Substantia nigra (tissue), 51 donors: ENCODE measurements at places on chromosomes 5 and 9.

GRCh38 chr5:90015584-90016018 lies 394.0 kb downstream of the CETN3 start:
- DNase-seq, result no peak

DNA sequence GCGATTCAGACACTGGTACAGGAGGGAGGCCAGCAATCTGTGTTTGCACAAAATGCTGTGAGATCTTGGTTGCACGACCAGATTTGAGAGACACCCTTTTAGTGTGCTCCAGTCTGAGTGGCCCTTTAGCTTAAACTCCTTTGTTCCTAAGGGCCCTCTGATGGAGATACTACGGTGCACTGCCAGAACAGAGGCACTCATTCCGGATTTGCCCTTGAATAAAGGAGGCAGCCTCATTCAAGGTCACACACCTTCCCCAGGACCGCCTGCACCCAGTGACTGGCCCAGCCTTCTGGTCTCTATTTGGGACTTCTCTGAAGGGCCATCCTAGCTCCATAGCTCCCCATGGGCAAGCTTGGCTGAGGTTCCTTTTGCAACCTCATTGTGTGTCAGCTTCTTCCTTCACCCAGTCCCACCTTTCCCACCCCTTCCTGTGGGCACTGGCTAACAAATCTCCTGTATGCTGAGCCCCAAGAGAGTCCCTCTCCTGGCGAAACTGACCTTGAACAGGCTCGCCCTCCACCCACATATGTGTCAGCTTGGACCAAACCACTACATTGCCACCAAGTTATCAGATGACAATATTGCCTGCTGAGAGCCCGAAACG lies 191.7 kb downstream of the GABBR2 start:
- no peak for DNase-seq

- DNase-seq, result no peak
Observed at GRCh38 chr9:133742251-133742650, 4.1 kb upstream of the SARDH start.

GRCh38 chr9:95793924-95794828 lies 81.3 kb upstream of the ERCC6L2 start:
- no peak for DNase-seq

DNA sequence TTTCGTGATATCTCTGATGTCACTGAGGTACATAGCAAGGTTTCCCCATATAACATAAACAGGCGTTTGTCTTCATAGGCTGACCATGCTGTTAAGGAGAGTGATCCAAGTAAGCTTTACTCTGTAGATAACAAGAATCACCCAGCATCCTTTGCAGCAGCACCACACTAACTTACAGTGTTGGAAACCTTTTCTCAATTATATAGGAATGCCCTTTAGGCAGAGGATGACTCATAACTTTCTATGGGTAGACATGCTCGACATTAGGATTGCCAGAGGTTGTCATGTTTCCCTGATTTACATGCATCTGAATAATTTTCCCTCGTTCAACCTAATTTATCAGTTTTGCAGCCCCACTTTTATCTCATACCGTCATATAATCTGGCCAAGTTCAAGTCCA lies 870.0 kb upstream of the CDH9 start:
- no peak for DNase-seq

DNA sequence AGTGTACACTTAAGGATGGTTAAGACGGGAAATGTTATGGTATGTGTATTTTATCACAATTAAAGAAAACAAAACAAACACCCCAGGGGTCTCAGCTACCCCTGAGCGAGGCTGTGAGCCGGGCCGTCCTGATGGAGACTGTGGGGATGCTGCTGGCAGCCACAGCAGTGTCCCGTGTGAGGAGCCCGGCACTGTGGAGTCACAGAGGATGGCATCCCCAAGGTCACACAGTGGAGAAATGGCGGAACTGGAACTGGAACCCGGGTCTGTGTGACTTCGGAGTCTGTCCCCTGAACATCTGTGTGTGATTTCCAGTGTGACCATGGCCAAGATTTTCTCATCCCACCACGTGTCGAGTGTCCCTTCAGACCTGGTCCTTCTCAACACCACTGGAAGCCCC lies 80.7 kb upstream of the PHYKPL start:
- DNase-seq, result no peak

GRCh38 chr9:99226054-99226453 lies 4.0 kb downstream of the SEC61B start:
- no peak for DNase-seq

DNA sequence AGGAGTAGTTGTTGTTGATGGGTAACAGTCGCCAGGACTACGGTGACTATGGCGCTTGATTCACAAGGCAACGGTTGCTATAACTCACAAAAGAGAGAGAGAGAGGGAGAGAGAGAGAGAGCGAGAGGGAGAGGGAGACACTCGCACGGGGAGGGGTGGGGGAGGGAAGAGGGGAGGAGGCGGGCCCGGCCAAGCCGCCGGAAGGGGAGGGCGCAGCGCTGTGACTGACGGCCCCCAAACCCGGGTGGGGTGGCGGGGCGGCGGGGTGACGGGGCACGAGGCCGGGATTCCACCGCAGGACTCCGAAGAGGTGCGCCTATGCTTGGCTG lies at the start of gene RFX3:
Gene RFX3, minus strand, starts transcription at position 166 of the 329 bp plus-strand sequence. CDS start 130,413 bp downstream, outside the sequence.
- DNase-seq, result peak; percentile 85

DNA sequence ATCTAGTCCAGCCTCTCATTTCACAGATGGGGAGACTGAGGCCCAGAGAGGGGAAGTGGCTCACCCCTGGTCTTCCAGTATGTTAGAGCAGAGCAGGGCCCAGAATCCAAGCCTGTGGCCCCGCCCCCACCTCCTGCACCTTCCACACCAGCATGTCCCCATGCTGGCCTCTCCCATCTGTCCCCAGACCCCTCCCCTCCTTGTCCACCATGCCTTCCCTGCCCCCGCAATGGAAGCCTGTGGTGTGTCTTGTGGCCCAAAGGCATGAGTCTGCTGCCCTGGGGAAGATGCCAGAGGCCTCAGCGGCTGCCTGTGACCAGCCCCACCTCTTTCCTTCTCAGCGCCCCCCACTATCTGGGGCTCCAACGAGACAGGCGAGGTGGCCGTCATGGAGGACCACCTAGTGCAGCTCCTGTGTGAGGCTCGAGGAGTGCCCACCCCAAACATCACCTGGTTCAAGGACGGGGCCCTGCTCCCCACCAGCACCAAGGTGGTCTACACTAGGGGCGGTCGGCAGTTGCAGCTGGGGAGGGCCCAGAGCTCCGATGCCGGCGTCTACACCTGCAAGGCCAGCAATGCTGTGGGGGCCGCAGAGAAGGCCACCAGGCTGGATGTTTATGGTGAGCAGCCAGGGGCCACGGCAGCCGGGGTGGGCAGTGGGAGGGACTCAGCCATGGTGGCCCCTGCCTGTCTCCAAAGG lies 87.2 kb downstream of the HMCN2 start:
- DNase-seq, result no peak

DNA sequence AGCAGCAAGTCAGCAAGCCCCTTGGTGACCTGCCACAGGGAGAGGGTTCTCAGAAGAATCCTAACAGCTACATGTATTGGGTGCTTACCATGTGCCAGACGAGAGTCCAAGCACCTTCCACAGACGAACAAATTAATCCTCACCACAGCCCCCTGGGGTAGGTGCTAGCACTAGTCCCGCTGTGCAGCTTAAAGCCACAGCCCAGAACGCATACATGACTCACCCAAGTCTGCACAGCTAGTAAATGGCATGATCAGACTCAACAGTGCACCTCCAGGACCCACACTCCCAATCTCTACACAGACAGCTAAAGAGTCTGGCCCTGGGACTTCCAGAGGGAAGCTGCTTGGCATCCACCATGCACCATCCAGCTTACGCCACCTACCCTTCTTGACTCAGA lies 111.5 kb downstream of the PAX5 start:
- DNase-seq, result no peak

- DNase-seq, result no peak
Observed at GRCh38 chr5:113871972-113872371, 358.5 kb downstream of the YTHDC2 start.

DNA sequence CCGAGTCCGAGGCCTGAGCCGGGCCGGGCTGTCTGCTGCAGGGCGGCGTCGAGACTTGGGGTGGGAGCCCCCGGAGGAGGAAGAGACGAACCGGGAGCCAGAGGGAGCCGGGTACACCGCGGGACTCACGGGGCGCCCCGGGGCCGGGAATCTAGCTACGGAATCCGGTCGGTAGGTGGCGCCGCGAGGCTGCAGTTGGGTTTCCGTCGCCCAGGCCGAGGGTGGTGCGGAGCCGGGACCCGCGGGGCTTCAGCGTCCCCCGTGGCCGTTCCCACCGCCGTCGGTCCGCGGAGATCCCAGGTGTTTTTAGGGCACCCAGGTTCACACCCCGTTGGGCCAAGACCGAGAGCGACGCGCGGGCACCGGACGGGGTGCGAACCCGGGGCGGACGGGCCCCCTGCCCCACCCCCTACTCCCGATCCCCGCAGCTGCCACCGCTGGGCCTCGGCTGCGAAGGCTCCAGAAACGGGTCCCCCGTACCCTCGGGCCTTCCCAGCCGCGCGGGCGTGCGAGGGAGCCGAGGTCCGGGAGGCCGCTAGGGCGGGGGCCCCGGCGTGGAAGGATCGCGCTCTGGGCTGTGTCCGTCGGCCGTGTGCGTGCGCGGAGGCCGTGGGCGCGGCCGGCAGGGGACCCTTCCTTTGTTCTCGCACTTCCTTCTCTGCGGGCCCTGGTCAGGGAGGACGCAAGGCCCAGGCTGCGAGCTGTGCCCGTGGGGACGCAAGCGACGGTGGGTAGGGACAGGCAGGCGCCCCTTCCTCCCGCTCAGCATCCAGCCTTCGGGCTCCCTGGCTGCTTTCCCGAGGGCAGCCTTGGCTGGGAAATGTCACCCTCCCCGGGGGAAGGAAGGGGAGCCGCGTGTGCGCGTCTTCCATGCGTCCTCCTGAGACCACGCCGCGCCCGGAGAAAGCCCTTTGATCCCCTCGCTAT lies 146.6 kb downstream of the GAPVD1 start:
- DNase-seq, result peak; percentile 31

GRCh38 chr5:66863243-66864170 lies 267.3 kb downstream of the MAST4 start:
- DNase-seq, result no peak

DNA sequence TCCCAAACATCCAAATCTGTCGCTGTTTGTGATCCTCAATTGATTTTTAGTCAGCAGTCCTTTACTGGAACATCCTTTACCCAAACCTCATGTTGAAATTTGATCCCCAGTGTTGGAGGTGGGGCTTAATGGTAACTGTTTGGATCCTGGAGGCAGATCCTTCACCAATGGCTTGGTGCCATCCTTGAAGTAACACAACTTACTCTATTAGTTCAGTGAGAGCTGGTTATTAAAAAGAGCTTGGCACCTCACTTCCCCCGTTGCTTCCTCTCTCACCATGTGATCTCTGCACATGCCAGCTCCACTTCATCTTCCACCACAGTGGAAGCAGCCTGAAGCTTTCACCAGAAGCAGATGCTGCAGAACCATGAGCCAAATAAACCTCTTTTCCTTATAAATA lies 40.3 kb downstream of the DNAJB5 start:
- no peak for DNase-seq

DNA sequence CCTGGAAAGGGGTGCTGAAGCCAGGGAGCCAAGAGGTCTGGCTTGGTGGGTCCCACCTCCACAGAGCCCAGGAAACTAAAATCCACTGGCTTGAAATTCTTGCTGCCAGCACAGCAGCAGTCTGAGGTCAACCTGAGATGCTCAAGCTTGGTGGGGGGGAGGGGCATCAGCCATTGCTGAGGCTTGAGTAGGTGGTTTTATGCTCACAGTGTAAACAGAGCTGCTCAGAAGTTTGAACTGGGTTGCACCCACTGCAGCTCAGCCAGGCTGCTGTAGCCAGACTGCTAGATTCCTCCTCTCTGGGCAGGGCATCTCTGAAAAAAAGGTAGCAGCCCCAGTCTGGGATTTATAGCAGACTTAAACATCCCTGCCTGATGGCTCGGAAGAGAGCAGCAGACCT lies 55.5 kb upstream of the FBXL17 start:
- DNase-seq, result no peak

GRCh38 chr5:135391869-135392255 lies 7.2 kb downstream of the MACROH2A1 start:
- no peak for DNase-seq

GRCh38 chr5:122982376-122982775 lies 54.1 kb downstream of the PPIC start:
- DNase-seq, result no peak

- no peak for DNase-seq
Observed at GRCh38 chr5:29162297-29162696, 2031.2 kb upstream of the CDH6 start.

DNA sequence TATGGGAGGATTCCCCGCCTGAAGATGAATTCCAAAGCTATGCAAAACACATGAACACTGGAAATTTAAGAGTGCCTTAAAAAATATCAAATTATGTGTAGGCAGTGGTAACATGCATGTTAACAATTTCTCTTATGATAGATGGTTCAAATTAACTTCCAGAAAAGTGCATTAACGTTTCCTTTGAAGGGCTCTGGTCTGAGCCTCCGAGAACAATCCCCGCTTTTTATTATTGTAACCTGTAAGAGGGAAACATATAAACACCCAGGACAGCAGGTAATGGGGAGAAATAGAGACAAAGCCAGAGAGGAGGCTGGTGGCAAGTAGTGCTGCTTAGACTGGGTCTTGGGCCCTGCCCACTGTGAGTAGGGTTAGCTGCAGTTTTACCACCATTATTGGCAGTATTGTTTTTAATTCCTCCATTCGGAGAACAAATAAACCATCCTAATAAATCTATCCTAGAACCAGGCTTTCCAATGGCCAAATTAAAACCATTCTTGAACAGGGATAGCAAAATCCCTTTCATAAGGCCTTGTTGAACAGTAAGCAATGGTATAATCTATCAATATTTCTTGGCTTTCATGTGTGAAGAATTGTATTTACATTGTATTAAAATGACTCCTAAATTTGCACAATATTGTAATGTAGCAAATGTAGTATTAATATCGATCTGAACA lies 6.3 kb downstream of the NR2F1 start:
- no peak for DNase-seq

DNA sequence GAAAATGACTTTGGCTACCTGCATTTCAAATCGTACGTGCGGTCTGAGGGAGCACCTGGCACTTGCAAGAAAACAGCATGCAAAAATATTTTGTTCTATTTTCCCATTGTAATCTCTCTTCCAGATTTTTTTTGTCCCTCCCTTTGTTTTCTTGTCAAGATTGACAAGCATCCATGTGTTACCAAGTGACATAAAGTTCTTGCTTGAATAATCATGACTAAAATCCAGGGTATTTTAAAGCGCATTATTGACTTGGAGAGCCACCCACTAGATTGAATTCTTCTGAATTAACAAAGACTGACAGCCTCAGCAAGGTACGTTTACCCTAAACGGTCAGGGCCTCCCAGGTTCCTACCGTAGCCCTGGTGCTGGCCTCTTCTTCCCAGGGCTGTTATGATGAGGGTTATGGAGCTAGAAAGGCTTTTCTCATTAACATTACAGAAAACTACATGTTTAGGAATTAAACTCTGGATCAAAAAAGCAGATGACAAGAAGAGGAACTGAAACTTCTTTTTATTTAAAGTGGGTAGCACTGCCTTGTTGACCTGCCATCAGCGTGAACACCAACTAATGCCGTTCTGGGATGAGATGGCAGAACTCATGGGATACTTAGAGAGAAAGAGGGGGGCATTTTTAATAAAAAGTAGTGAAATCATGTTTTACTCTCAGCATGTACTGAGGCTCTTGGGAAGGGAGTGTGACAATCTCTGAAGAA lies 297.0 kb downstream of the EFNA5 start:
- no peak for DNase-seq

- DNase-seq, result no peak
Observed at GRCh38 chr5:58666141-58666540, 83.3 kb downstream of the RAB3C start.
